Kidney (tissue), 22 donors: ENCODE measurements at places on chromosomes 3 and 15.
A peak's percentile ranks its signal among the peaks of the same experiment; 100 is the strongest.

DNA sequence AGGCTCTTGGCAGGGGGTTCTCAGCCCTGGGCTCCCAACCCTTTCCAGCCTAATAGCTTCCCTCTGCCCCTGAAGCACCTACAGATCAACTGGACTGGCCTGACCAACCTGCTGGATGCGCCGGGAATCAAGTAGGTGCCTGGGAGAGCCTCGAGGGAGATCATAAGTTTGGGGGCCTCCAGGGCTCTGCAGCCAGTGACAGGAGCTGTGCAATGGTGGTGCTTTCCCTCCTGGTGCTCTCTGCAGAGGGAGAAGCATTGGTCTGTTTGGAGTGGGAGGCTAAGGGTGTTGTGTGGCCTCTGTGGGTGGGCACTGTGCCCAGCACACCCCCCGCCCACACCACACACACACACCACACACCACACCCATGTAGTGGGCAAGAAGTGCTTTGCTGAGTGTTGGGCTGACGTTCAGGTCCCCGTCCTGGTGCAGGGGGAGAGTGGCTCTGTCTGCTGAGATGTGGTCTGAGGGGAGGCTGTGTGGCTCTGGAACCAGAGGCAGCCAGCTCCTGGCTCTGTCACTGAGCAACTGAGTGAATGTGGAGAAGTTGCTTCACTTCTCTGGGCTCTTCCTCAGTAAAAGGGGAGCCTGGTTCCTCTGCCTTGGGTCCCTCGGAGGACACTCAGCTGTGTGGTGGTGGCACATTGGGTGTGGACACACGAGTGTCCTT lies 26.3 kb downstream of the ESYT3 start:
- no peak for DNase-seq
- no peak overlapping the region for H3K27ac ChIP-seq
- no peak overlapping the region for H3K4me3 ChIP-seq
- H3K4me1 ChIP-seq = no peaks in the 10 kb centered on the region
- no peaks in the 10 kb centered on the region for H3K27me3 ChIP-seq
- no peaks in the 10 kb centered on the region for H3K36me3 ChIP-seq

GRCh38 chr3:174397848-174398247 lies 461.3 kb upstream of the NAALADL2 start:
- H3K36me3 ChIP-seq = no peaks in the 10 kb centered on the region
- H3K27me3 ChIP-seq = no peaks in the 10 kb centered on the region
- H3K27ac ChIP-seq = no peak overlapping the region
- H3K4me3 ChIP-seq = no peak overlapping the region
- no peaks in the 10 kb centered on the region for H3K4me1 ChIP-seq
- no peak for DNase-seq

GRCh38 chr15:62119227-62119864 lies 45.7 kb downstream of the C2CD4B start:
- no peaks in the 10 kb centered on the region for H3K27me3 ChIP-seq
- H3K4me1 ChIP-seq = no peaks in the 10 kb centered on the region
- H3K4me3 ChIP-seq = peak overlapping the region; percentile 32
- peak overlapping the region; percentile 7 for H3K27ac ChIP-seq
- no peak for DNase-seq
- H3K36me3 ChIP-seq = no peaks in the 10 kb centered on the region

DNA sequence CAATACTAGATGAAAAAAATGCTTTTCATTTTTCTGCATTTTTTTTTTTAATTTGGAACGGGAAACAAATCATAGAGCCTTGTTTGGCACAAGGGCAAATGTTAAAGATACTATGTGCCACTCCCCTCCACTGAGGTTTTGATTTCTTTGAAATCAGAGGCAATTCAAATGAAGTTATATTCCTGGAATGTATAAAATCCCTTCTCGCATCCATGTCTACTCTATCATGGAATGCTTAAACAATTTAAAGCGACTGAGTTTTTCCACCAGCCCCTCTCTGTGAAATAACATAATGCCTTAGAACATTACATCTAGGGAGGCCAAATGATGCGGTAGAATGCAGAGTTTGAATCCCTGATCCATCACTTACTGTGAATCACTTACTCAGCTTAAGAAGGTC lies 69.7 kb downstream of the FMN1 start:
- H3K27ac ChIP-seq = no peak overlapping the region
- H3K36me3 ChIP-seq = no peaks in the 10 kb centered on the region
- H3K4me3 ChIP-seq = no peak overlapping the region
- peaks cover 7% of the 10 kb centered on the region for H3K4me1 ChIP-seq
- H3K27me3 ChIP-seq = no peaks in the 10 kb centered on the region
- DNase-seq = no peak

GRCh38 chr15:41882689-41883483 lies 11.0 kb downstream of the SPTBN5 start:
- H3K4me3 ChIP-seq = no peak overlapping the region
- no peak for DNase-seq
- no peak overlapping the region for H3K27ac ChIP-seq
- H3K4me1 ChIP-seq = no peaks in the 10 kb centered on the region
- H3K36me3 ChIP-seq = no peaks in the 10 kb centered on the region

DNA sequence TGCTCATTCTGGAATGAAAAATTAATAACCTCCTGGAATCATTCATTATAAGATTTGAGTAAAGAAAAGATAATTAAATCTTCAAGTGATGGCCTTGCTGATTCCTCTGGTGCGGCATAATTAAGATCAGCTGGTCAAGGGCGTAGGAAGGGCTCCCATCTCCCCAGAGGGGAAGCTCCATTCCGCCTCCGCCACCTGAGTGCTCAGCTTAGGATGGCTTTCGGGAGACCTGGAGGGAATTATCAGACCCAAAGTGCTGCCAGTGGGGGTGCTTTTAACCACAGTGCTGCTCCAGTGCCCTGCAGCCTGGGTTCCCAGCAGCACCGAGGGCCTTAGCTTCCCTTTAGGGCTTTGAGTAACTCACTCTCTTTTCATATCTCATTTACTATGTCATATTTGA lies 556.6 kb upstream of the RGMA start:
- no peak overlapping the region for H3K4me3 ChIP-seq
- DNase-seq = no peak
- no peaks in the 10 kb centered on the region for H3K36me3 ChIP-seq
- H3K4me1 ChIP-seq = no peaks in the 10 kb centered on the region
